ENCODE measurements at places on chromosomes 3 and 15.

- DNase-seq: no peak
Measured at GRCh38 chr15:71669688-71670087, 140.7 kb upstream of the NR2E3 start.

DNA sequence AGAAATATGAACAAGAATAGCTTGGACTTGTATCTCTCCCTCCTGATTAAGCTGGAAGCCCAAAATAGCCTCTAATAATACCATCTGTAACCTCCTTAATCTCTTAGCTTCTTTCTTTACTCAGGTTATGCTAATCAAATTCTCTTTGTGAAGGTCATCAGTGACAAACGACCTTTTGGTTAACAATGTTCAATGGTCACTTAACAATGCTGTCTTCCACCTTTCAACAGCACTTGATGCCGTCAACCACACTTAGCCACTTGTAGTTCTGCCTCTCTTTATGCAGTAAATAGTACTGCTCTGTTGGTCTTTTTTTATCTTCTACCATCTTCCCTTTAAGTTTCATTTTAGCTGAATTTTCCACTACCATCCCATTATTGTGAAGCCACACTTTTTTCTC lies 476.6 kb upstream of the TGFBR2 start:
- DNase-seq: no peak

- DNase-seq: no peak
Measured at GRCh38 chr15:34808016-34808415, 12.7 kb upstream of the ACTC1 start.

DNA sequence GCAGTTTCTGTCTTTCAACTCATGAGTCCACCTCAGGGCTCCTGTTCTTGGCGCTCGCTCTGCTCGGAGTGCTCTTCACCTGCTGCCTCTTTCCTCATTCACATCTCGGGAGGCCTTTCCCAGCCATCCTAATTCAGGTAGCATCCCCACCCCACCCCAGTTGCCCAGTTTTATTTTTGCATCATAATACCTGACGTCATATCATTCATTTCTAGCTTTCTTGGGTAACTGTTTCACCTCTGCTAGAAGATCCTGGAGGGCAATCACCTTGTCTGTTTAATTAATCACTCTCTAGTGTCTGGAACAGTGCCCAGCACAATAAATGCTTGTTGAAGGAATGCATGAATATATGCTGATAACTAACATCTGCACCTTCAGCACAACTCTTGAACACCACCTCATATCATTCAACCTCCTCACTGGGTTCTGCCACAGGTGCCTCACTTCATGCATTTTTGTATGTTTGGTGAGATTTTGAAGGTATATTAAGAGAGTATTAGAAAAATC lies 7.6 kb downstream of the NUSAP1 start:
- no peak for DNase-seq

DNA sequence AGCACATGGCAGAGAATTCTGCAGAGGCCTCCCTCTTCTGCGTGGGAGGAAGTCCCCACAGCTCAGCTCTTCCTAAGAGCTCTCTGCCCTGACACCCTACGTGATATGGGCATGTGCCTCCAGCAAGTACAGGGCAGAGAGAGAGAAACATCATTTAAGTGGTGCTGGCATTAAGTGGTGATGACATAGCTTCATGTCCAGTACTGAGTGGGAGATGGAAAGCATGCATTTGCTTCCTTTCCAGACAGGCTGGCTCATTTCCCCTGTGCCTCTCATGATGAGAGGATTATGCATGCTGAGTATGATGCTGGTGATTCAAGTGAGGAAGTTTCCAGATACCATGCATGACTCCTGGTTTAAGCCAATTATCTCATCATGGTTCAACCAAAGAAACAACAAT lies 26.9 kb downstream of the BFSP2 start:
- no peak for DNase-seq

DNA sequence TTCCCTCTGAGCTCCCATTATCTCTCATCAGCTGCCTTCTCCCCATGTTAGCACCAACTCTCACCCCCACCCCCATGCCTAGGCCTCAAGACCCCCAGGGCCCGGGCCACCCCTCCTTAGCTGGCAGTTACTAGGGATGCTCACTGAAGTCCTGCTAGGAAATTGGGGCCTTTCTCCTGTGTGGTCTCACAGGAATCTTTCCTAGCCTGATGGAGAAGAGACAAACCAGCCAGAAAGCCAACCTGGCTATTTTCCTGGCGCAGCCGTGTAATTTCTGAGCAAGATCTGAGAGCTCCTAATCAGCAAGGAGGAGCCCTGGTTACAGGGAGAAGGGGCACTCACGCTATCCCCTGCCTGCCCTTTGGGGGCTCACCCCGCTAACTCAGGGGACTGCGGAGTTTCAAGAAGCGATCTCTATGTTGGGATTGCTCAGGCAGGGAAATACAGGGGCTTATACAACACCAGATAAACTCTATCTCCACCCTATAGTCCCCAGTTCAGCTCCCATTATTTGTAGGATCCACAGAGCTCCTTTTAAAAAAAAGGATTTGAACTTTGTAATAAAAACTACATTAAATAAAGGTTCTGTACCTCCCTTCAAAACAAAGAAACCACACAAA lies 25.2 kb downstream of the NR2F2 start:
- no peak for DNase-seq

DNA sequence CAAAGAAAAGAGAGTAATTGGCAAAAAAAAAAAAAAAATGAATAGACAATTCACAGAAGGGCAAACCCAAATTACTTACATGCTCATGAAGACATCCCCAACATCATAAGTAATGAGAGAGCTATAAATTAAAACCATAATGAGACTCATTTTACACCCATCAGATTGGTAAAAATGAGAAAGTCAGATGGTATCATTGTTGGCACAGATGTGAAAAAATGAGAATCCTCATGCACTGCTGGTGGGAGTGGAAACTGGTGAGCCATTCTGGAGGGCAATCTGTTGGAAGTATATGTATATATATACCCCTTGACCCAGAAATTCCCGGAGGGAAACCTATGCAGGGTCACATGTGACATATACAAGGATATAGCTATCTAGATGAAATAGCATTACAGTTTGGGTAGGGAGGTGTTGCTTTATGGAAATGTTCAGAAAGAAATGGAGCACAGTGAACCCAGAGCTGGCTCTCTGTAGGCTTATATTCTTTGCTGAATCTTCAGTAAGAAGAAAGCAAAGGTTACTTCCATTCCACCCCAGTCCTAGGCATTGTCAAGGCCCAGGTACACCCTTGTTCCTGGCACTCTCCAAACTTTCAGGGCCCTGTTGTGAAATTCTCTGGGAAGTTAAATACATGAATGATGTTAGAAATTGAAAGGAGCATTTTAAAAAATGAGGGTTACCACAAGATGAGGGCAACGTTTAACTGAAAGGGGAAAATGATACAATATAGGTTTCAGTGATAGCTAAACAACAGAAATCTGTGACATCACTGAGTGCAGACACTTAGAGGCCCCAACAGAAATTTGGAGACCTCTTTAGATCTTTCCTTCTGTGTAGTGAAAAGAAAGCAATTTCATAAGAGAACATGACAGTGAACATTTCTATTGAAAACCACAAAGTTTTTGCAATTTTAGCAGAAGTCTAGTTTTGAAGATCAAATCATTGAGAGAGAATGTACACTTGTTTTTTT lies 132.7 kb upstream of the TPRG1 start:
- DNase-seq: no peak

Data from Calu3 (cell line).